Transverse colon (tissue), 4 donors: ENCODE measurements at places on chromosomes 7 and 10. TPM values are rescaled to one million over a fixed set of nuclear protein-coding genes. Genes with fewer than 3 reads are reported as not detected.

ARMC3 gene
- total RNA-seq, result not detected

- H3K4me1 ChIP-seq, result no peaks in the 10 kb centered on the region
- H3K27ac ChIP-seq, result no peak overlapping the region
- no peak overlapping the region for H3K4me3 ChIP-seq
These were observed 27.8 kb upstream of the MRPS33 start for GRCh38 chr7:141042222-141043193.

AMZ1 gene
- total RNA-seq, result not detected

TBC1D12 gene
- 27.2 TPM for total RNA-seq

- H3K4me3 ChIP-seq, result no peak overlapping the region
- H3K4me1 ChIP-seq, result peaks cover 19% of the 10 kb centered on the region
- no peaks in the 10 kb centered on the region for H3K36me3 ChIP-seq
- H3K27ac ChIP-seq, result no peak overlapping the region
- H3K27me3 ChIP-seq, result no peaks in the 10 kb centered on the region
- DNase-seq, result no peak
These were observed 66.2 kb downstream of the NAMPT start for GRCh38 chr7:106218546-106218945.

- H3K27me3 ChIP-seq, result no peaks in the 10 kb centered on the region
- H3K4me3 ChIP-seq, result no peak overlapping the region
- DNase-seq, result no peak
- H3K36me3 ChIP-seq, result no peaks in the 10 kb centered on the region
- H3K27ac ChIP-seq, result peak overlapping the region; percentile 25
These were observed 135.8 kb downstream of the KCNMA1 start for GRCh38 chr10:77501846-77502261.

DNA sequence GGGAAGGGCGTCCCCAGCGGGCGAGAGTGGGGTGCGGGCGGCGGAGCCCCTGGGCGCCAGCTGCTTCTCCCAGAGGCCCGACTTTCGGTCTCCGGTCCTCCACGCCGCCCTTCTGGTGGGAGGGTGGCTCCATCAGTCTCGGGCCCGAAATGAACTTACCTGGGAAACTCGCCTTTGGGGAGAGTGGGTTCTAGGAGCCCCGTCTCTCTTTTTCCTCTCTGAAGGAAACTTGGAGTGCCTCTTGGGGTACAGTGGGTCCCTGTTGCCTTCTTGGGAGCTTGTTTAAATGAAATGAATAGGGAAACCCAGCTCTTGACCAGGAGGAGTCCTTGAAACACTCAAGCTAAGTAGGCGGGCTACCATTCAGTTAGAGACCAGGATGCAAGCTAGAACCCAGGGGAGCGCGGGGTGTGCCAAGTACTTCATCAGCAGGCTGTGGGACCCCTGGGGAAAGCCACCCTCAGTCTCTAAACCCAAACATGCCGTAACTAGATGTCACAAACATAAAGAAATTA lies 1.3 kb downstream of the SLC26A4 start:
- H3K36me3 ChIP-seq, result no peaks in the 10 kb centered on the region
- DNase-seq, result no peak
- peaks cover 65% of the 10 kb centered on the region for H3K27me3 ChIP-seq
- peak overlapping the region; percentile 57 for H3K4me3 ChIP-seq
- no peak overlapping the region for H3K27ac ChIP-seq

IRF5 gene
- total RNA-seq, result 10.0 TPM

CTTNBP2 gene
- total RNA-seq, result 4.1 TPM

PLEKHA8 gene
- 13.5 TPM for total RNA-seq

- no peaks in the 10 kb centered on the region for H3K36me3 ChIP-seq
- H3K4me1 ChIP-seq, result peaks cover 4% of the 10 kb centered on the region
These were observed 112.5 kb upstream of the TCERG1L start for GRCh38 chr10:131424053-131424452.

DNA sequence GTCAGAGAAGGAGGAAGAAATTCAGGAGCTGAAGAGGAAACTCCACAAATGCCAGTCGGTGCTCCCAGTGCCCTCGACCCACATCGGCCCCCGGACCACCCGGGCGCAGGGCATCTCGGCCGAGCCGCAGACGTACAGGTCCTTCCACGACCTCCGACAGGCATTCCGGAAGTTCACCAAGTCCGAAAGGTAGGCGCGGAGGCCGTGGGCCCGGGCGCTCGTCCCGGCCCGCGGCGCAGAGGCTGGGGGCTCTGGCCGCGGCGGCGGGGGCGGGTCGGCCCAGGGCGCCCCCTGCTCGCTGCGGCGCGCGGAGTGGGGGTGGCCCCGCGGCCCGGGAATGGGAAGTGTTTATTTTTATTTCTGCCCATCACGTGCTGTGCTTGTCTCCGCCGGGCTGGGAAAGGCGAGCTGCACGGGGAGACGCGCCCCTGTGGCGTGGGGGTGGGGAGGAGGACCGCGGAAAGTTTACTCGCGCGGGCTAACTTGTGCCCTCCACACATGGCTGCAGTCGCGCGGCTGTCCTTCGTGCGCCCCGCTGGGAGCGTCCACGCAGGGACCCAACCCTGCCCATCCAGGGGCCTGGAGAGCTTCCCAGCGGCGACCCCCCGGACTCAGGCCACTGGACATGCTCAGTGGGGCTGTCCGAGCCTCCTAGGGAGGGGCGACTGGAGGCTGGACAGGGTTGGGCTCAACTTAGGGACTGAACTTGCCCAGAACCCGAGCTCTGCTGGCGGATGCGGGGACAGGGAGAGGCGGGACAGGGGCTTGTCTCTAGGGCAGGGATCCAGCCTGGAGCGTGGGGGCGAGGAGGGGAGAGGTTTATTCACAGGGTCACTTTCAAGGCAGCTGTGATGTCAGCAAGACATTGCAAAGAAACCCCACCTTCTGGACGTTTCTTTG lies 82.6 kb upstream of the PRKG1 start:
- DNase-seq, result peak; percentile 61
- peak overlapping the region; percentile 89 for H3K27ac ChIP-seq
- H3K4me3 ChIP-seq, result peak overlapping the region; percentile 33
- H3K4me1 ChIP-seq, result peaks cover 39% of the 10 kb centered on the region
- no peaks in the 10 kb centered on the region for H3K27me3 ChIP-seq
- no peaks in the 10 kb centered on the region for H3K36me3 ChIP-seq

- H3K36me3 ChIP-seq, result no peaks in the 10 kb centered on the region
- H3K27me3 ChIP-seq, result no peaks in the 10 kb centered on the region
- no peak for DNase-seq
- H3K4me3 ChIP-seq, result no peak overlapping the region
These were observed 806.0 kb upstream of the SORCS1 start for GRCh38 chr10:107970512-107970911.

TEX36 gene
- not detected for total RNA-seq

- H3K4me1 ChIP-seq, result no peaks in the 10 kb centered on the region
- peak overlapping the region; percentile 3 for H3K4me3 ChIP-seq
- no peaks in the 10 kb centered on the region for H3K27me3 ChIP-seq
- H3K36me3 ChIP-seq, result no peaks in the 10 kb centered on the region
- H3K27ac ChIP-seq, result no peak overlapping the region
These were observed 85.2 kb downstream of the VTI1A start for GRCh38 chr10:112532189-112532588.

DNA sequence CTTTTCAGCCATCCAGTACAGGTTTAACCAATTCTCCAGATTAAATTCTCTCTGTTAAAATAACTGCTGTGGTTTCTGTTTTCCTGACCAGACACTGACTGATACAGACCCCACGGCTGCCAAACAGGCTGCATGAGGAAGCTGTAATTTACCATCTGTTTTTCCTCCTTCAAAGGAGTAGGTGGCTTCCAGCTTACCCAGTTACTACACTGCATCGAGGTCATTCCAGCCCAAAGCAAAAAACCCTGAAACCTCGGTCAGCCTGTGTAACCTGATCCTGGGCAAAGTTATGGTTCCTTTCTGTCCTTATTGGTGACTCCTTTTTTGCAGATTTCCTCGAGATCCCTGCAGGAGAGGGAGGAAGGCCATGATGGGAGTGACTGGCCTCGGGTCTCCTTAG lies 27.9 kb upstream of the LOXL4 start:
- H3K36me3 ChIP-seq, result no peaks in the 10 kb centered on the region
- no peaks in the 10 kb centered on the region for H3K4me1 ChIP-seq
- DNase-seq, result no peak
- no peak overlapping the region for H3K4me3 ChIP-seq
- H3K27ac ChIP-seq, result no peak overlapping the region

CPA2 gene
- total RNA-seq, result not detected

FZD8 gene
- total RNA-seq, result 11.7 TPM

- H3K4me1 ChIP-seq, result no peaks in the 10 kb centered on the region
- no peak for DNase-seq
- H3K27ac ChIP-seq, result no peak overlapping the region
These were observed 266.6 kb downstream of the POLR1F start for GRCh38 chr7:19442016-19442785.

DNA sequence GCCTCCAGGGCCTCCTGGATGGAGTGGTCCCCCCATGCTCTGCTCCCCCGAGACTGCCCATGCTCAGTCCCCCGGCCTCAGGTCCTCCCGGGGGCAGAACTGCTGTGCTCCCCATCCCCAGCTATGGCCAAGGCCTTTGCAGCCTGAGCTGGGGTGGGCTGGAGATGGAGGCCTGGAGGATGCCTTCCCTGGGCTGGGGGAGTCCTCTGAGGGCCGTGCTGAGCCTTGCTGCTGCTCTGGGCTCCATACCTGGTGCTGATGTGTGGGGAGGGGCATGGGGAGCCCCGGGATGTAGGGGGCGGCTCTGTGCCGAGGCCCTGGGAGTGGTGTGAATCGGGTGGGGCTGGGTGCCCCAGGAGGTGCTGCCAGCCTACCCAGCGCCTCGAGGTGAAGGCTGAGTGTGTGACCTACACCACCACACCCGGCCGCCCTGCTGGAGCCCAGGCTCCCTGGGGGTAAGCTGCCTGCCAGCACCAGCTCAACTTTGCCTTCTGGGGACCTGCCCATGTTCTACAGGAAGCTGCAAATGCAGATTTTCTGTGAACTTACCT lies 109.5 kb downstream of the UNCX start:
- H3K4me1 ChIP-seq, result no peaks in the 10 kb centered on the region
- H3K27ac ChIP-seq, result no peak overlapping the region
- H3K36me3 ChIP-seq, result no peaks in the 10 kb centered on the region

DNA sequence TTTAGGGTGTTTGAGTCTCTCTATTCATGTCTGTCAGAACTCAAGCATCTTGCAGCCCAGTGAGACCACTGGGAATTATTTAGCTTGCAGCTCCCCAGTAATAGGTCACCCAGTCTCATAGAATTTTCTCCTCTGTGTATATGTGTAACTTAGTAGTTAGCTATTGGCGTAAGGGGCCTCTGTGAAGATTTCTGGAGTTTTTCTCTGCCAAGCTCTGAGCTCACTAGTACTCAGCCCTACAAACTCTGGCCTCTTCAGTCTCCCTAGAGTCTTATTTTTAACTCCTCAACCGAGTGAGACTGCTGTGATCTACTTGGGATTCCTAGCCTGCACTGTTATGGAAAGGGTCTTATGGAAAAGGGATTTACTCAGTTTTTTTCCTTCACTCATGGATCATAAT lies 90.2 kb downstream of the PPP1R9A start:
- H3K36me3 ChIP-seq, result no peaks in the 10 kb centered on the region
- DNase-seq, result no peak
- H3K4me1 ChIP-seq, result peaks cover 54% of the 10 kb centered on the region

GRCh38 chr10:2529945-2530344 lies 537.4 kb upstream of the PFKP start:
- no peaks in the 10 kb centered on the region for H3K36me3 ChIP-seq
- no peaks in the 10 kb centered on the region for H3K27me3 ChIP-seq
- H3K27ac ChIP-seq, result no peak overlapping the region
- H3K4me3 ChIP-seq, result no peak overlapping the region

MRLN gene
- not detected for total RNA-seq

DNA sequence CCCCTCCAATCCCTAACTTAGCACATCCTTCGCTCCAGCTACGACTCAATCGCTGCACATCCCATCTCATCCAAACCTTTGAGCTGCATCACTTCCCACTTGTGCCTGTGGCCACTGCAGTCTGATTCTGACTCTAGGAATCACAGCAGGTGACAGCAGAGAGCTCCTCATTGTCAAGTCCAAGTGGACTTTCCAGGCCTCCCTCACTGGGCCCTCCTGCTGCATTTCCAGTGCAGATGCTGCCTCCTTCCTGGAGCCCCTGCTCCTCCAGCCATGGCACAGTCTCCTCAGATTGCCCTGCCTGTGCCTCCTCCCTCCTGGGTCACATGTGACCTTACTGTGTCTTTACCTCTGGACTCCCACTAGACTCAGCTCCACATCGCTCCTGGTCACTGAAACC lies 157.3 kb downstream of the USP6NL start:
- no peak overlapping the region for H3K4me3 ChIP-seq
- H3K4me1 ChIP-seq, result no peaks in the 10 kb centered on the region
- no peaks in the 10 kb centered on the region for H3K36me3 ChIP-seq

DNA sequence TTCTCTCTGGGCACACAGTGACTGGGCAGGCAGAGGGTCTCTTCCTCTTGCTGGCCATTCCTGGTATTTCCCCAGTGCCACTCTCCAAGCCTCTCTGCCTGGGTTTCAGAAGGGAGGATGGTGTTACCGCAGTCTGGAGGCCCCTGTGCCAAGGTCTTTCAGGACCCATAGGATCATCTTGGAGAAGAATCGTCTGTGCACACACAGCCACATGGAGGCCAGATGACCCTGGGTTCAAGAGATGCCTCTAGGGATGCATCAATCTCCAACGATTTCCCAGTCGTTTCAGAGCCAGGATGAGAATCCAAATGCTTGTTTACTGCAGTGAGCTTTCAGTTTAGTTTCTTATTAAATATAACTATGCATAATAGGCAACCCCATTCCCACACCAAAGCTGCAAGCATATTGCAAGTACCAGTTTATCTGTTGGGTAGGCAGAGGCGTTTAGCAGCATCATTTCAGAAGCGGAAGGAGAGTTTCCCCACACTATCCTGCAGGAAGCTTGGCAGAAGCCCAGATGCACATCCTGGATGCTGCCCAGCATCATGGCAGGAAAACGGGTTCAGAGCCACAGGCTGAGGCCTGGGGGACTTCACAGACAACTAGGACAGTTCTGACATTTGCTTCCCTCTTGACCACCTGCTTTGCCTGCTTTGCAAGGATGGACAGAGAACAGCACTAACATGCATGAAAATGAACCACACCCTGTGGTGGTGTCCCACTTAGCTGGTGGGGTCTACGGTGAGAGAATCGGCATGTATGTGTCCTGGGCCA lies 134.7 kb upstream of the FAM20C start:
- H3K4me3 ChIP-seq, result no peak overlapping the region
- no peaks in the 10 kb centered on the region for H3K36me3 ChIP-seq
- H3K4me1 ChIP-seq, result no peaks in the 10 kb centered on the region
- peak; percentile 2 for DNase-seq
- no peaks in the 10 kb centered on the region for H3K27me3 ChIP-seq

DNA sequence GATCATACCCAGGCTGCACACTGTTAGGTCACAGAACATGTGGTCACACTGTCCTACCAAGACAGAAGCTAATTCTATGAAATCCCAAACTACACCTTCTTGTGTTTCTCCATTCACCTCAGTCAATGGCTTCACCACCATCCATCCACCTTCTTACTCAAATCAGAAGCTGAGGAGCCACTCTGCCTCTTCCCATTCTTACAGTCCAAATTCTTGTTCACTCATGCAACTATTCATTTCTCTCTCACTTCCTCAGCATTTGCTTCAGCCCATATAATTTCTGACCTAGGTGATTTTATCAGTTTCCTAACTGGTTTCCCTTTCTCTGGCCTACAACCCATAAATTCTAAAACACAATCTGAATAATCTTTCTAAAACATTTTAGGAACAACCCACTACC lies 229.2 kb downstream of the LRRN3 start:
- no peaks in the 10 kb centered on the region for H3K36me3 ChIP-seq
- no peak overlapping the region for H3K27ac ChIP-seq
- DNase-seq, result no peak
- H3K4me1 ChIP-seq, result no peaks in the 10 kb centered on the region

OLAH gene
- not detected for total RNA-seq

PGAM2 gene
- total RNA-seq, result not detected

C10orf62 gene
- total RNA-seq, result not detected

- no peak for DNase-seq
- H3K4me3 ChIP-seq, result no peak overlapping the region
- no peaks in the 10 kb centered on the region for H3K4me1 ChIP-seq
- H3K27me3 ChIP-seq, result no peaks in the 10 kb centered on the region
- H3K36me3 ChIP-seq, result no peaks in the 10 kb centered on the region
These were observed 1038.7 kb downstream of the SORCS3 start for GRCh38 chr10:105679781-105680180.

PDZD7 gene
- total RNA-seq, result 0.27 TPM
